ENCODE measurements at places on chromosomes 7 and 10.

DNA sequence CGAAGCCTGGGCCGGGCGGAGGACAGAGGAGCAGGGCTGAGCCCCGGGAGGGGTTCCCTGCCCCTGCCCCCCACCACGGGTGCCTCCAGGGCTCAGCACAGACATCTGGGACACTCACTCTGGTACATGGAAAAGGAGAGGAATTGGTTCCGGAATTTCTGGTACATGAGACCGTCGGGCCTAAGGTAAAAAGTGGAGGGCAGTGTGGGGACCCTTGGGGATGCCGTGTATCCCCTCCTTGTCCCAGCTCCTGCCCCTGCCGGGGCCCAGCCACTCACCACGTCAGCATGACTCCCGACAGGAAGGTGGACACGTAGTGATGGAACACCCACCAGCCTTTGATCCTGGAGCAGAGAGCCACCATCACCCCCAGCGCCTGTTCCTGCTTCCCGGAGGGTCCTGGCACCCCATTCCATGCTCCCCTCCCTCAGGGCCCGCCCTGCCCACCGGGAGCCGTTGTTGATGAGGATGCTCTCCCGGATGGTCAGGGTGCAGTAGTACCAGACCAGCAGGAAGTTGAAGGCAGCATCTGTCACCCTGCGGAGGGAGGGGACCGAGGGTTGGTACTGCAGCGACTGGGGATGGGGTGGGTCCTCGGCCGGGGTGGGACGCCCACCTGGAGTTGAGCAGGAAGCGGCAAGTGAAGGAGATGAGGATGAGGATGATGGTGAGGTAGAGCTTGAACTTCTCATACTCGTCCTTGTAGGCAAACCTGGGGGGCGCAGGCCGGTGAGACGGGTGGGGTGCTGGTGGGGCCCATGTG lies 6.4 kb downstream of the TMEM120A start:
- DNase-seq, result no peak

DNA sequence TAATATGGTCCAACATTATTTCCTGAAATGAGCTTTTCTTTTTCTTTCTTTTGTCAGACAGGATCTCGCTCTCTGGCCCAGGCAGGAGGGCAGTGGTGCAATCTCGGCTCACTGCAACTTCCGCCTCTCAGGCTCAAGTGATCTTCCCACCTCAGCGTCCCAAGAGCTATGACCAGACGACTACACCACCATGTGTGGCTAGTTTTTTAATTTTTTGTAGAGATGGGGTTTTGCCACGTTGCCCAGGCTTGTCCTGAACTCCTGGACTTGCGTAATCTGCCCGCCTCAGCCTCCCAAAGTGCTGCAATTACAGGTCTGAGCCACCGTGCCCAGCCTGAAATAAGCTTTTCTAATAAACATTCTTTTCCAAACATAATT lies 48.6 kb downstream of the CUL2 start:
- DNase-seq, result no peak

DNA sequence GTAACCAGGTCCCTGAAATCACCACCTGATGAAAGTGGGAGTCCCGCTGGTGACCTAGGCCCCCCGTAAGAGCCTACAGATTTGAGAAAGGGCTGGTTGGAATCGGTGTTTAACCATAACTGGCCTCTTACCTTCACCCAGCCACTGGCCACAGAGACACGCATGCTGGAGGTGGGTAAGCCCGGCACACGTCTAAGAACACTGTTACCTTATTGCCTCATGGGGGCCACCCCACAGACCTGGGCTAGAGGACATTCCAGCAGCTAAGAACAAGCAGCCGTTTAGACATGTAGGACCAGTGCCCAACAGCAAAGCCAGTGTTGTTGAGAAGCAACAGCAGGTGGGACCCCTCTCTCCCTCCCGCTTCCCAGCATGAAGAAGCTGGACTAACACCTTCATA lies 2.5 kb upstream of the GDF2 start:
- no peak for DNase-seq

- DNase-seq, result no peak
These were observed 17.3 kb upstream of the BLOC1S2 start for GRCh38 chr10:100303724-100304319.

DNA sequence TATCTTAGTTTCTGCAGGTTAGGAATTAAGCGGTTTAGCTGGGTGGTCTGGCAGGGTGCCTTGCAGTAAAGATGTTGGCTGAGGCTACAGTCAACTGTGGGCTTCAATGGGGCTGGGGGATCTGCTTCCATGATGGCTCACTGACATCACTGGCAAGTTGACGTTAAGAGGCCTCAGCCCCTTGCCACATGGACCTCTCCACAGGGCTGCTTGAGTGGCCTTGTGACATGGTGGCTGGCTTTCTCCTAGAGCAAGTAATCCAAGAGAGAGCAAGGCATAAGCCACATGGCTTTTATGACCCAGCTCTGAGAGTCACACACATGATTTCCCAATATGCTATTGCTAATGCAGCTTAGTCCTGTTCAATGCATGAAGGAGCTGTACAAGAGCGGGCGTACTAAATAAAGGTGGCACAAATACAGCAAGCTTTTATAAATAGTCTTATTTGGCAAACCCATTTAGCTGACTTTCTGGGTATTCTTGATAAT lies 109.1 kb downstream of the SEPTIN7 start:
- DNase-seq, result no peak

GRCh38 chr7:28301148-28301641 lies 111.1 kb upstream of the CREB5 start:
- no peak for DNase-seq

GRCh38 chr7:85186521-85187241 lies at the start of gene SEMA3D:
TSS of gene SEMA3D (minus strand) at chr7:85187056. CDS start at chr7:85121891, 65,165 bp downstream.
- no peak for DNase-seq

GRCh38 chr7:93944673-93945072 lies 23.1 kb downstream of the GNG11 start:
- DNase-seq, result no peak

DNA sequence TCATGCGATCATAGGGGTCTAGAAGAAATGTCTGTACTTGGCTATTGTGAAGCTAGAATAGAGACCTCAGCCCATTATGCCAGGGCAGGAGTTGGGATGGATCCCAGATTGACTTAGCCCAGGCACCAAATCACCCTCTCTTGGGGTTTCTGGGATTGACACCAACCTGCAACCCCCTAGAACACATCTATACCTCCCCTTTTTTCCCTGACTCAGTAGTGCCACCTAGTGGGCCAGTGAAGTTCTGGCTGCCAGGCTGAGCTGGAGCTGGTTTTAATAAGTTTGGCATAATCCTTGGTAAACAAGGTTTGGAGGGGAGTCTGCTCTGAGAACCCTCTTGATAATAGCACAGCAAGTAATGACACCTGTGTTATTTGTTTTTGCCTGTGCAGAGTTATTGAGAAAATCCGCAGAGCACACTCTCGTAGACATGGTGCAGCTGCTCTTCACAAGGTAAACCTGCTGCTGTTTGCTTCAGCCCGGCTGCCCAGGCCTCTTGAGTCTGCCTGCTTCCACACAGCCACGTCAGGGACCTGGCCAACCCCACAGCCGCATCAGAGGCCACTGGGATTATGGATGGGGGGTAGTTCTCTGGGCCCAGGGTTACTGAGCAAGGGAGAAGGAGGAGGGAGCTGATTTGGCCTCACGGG lies 43.3 kb upstream of the NFKB2 start:
- DNase-seq, result peak; percentile 51

GRCh38 chr7:92753614-92754013 lies 82.8 kb downstream of the CDK6 start:
- DNase-seq, result no peak

- no peak for DNase-seq
These were observed 828 bp downstream of the OGDHL start for GRCh38 chr10:49761201-49761788.

DNA sequence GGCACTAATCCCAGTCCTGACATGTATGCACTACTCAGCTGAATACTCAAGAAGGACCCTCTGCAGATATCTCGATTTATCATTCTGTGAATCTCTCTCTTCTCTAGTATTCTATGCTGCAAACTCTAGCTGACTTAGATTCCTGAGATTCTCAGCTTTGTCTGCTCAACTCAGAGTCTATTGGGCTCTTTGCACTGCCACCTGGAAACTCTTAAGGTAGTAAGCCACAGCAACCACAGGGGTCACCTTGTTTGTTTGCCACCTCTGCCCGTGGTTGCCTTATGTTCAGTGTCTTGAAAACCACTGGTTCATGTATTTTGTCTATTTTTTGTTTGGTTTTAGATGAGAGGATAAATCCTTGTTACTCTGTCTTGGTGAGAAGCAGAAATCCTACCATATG lies 72.9 kb downstream of the SP8 start:
- DNase-seq, result no peak

GRCh38 chr10:93080350-93081046 lies 6.8 kb downstream of the CYP26A1 start:
- DNase-seq, result peak; percentile 28

- no peak for DNase-seq
These were observed 39.4 kb upstream of the AGK start for GRCh38 chr7:141511676-141512396.

- DNase-seq, result no peak
These were observed 121.3 kb downstream of the MYL10 start for GRCh38 chr7:101507791-101508252.

Measured in activated effector memory CD4-positive, alpha-beta T cell treated with Interleukin-2 at 50 U/mL for 16 hours (primary cell).